Naive thymus-derived CD4-positive, alpha-beta T cell (primary cell): ENCODE measurements at places on chromosomes 2 and 18.
A peak's percentile ranks its signal among the peaks of the same experiment; 100 is the strongest.

GRCh38 chr18:11981543-11982366, 448 bp downstream of the IMPA2 start:
- peak overlapping the region; percentile 56 for H3K27ac ChIP-seq
- H3K4me1 ChIP-seq = peaks cover 5% of the 10 kb centered on the region
- H3K4me3 ChIP-seq = peak overlapping the region; percentile 69
- H3K27me3 ChIP-seq = no peaks in the 10 kb centered on the region

DNA sequence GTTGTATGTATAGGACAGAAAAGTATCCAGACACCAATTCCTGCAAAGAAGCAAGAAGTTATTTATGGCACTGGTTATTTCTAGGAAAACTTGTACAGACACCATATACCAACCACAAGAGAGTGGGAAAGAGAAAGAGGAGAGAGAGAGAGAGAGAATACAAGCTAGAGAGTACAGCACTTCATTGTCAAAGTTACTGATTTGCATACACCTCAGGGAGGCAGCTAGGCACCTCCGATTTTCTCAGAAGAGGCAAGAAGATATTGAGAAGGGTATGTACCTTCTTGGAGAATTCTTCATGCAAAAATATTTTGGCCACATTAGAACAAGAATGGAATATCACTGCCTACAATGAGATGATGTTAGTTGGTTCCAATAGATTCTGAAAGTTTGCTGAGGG, 333.9 kb upstream of the PIK3C3 start:
- no peaks in the 10 kb centered on the region for H3K36me3 ChIP-seq
- H3K27ac ChIP-seq = no peak overlapping the region
- no peak overlapping the region for H3K4me3 ChIP-seq
- DNase-seq = no peak
- no peaks in the 10 kb centered on the region for H3K27me3 ChIP-seq

GRCh38 chr2:35538796-35539195, 816.8 kb upstream of the CRIM1 start:
- H3K36me3 ChIP-seq = no peaks in the 10 kb centered on the region
- DNase-seq = no peak
- H3K4me1 ChIP-seq = no peaks in the 10 kb centered on the region

- H3K36me3 ChIP-seq = no peaks in the 10 kb centered on the region
- no peaks in the 10 kb centered on the region for H3K4me1 ChIP-seq
- H3K27ac ChIP-seq = no peak overlapping the region
- DNase-seq = no peak
- no peak overlapping the region for H3K4me3 ChIP-seq
These were observed 842.6 kb upstream of the SALL3 start for GRCh38 chr18:78136986-78137385.

GRCh38 chr18:10418836-10419235, 35.6 kb upstream of the APCDD1 start:
- H3K4me3 ChIP-seq = no peak overlapping the region
- DNase-seq = no peak
- no peaks in the 10 kb centered on the region for H3K36me3 ChIP-seq
- no peak overlapping the region for H3K27ac ChIP-seq
- H3K4me1 ChIP-seq = no peaks in the 10 kb centered on the region

DNA sequence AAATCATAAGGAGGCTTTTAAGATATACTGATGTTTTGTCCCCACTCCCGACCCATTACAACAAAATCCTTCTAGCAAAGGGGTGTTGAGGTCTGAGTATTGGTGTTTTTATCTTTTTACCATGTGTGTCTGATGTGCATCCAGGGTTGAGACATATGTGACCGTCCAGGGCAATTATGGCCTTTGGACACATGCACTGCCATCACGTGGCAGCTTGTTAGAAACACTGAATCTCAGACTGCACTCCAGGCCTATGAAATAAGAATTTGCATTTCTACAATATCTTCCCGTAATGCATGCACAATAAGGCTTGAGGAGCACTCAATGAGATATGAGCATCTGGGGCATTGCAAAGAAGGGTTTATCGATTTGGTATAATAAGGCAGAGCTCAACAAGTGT, 235.1 kb upstream of the ZNF804A start:
- H3K27me3 ChIP-seq = no peaks in the 10 kb centered on the region
- no peaks in the 10 kb centered on the region for H3K4me1 ChIP-seq
- no peak overlapping the region for H3K27ac ChIP-seq
- DNase-seq = no peak
- H3K4me3 ChIP-seq = no peak overlapping the region

DNA sequence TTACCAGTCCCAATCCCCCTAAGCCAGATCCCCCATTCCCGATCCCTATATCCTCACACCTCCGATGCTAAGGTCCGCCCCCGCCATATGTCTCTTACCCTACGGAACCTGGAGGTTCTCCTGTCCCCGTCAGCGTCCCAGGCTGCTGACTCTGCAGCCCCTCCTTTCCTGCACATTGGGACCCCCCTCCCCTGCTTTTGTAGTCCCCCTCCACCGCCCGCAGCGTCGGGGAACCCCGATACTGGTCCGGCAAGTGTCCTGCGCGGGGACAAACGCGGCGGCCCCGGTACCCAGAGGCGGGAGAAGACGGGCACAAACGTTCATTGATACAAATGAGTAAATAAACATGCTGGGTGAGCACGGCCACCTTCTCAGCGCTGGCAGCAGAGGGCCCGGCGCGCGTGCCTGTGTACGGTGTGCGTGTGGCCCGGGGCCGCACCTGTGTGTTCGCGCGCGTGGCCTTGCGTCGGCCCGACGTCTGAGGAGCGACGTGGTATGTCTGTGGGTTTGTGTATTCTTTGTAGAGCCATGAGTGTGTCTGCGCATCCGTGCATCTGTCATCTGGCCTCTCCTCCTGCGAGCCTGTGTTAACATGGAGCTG, 2.0 kb upstream of the CYP26B1 start:
- peaks cover 22% of the 10 kb centered on the region for H3K27me3 ChIP-seq
- peak overlapping the region; percentile 64 for H3K4me3 ChIP-seq
- DNase-seq = peak; percentile 22
- peaks cover 4% of the 10 kb centered on the region for H3K4me1 ChIP-seq

DNA sequence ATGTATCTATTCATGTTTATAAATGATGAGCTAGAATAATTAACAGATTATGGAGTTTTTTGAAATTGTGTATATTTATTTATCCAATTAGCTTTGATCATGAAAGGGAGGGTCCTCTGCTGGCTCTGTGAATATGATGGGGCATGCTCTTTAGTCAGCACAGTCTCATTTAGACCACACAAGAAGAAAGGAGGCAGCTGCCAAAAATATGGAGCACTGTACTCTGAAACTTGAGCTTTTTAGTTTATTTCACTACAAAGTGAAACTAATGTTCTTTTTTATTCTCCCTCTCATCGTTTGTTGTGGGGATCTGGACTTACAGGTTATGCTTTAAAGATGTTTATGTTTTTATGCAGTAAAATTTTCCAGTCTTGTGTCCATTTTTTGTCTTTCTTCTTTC, 266.9 kb upstream of the GULP1 start:
- no peaks in the 10 kb centered on the region for H3K4me1 ChIP-seq
- H3K4me3 ChIP-seq = no peak overlapping the region
- no peaks in the 10 kb centered on the region for H3K36me3 ChIP-seq
- H3K27me3 ChIP-seq = no peaks in the 10 kb centered on the region

GRCh38 chr2:144504218-144504641, 15.7 kb downstream of the ZEB2 start:
- H3K27me3 ChIP-seq = no peaks in the 10 kb centered on the region
- H3K4me1 ChIP-seq = peaks cover 34% of the 10 kb centered on the region
- no peaks in the 10 kb centered on the region for H3K36me3 ChIP-seq
- H3K27ac ChIP-seq = no peak overlapping the region
- no peak for DNase-seq

- H3K27me3 ChIP-seq = no peaks in the 10 kb centered on the region
- no peak overlapping the region for H3K4me3 ChIP-seq
- DNase-seq = no peak
- no peaks in the 10 kb centered on the region for H3K36me3 ChIP-seq
- H3K27ac ChIP-seq = no peak overlapping the region
These were observed 154.4 kb upstream of the PXDN start for GRCh38 chr2:1898461-1899395.

DNA sequence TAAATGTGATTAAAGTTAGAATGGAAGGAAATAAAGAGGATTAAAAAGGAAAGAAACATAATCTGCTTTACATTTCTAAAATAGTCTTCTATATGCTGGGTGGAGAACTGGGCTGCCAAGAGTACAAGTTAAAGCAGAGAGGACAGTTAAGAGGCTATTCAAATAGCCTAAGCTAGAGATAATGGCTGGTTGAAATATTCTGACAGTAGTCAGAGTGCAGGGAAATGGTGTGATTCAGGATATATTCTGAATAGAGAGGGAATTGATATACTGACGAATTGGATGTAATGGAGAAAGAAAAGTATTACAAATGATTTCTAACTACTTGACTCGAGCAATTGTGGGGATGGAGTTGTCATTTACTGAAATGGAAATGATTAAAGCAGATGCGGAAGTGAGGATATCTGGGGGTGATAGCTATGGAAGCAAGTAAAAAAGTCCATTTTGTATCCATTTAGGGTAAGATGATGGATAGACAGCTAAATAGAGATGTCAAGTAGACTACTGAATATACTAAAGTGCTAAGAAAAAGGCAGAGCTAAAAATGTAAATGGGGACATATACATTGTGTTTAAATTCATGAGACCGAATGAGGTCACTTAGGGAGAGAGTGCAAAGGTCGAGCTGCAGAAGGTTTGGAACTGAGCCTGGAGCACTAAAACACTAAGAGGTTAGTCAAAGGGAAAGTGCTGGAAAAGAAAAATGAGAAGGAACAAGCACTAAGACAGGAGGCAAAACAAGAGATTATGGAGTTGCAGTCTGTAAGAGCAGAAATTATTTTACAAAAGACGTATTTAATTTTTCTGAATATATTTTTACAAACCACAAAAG, 696.8 kb downstream of the LRRTM4 start:
- no peak overlapping the region for H3K4me3 ChIP-seq
- no peaks in the 10 kb centered on the region for H3K27me3 ChIP-seq
- no peak for DNase-seq
- H3K36me3 ChIP-seq = no peaks in the 10 kb centered on the region

GRCh38 chr2:139477618-139478017, 697.4 kb upstream of the NXPH2 start:
- no peaks in the 10 kb centered on the region for H3K27me3 ChIP-seq
- no peak for DNase-seq
- H3K27ac ChIP-seq = no peak overlapping the region
- H3K4me1 ChIP-seq = no peaks in the 10 kb centered on the region
- H3K36me3 ChIP-seq = no peaks in the 10 kb centered on the region
- no peak overlapping the region for H3K4me3 ChIP-seq

DNA sequence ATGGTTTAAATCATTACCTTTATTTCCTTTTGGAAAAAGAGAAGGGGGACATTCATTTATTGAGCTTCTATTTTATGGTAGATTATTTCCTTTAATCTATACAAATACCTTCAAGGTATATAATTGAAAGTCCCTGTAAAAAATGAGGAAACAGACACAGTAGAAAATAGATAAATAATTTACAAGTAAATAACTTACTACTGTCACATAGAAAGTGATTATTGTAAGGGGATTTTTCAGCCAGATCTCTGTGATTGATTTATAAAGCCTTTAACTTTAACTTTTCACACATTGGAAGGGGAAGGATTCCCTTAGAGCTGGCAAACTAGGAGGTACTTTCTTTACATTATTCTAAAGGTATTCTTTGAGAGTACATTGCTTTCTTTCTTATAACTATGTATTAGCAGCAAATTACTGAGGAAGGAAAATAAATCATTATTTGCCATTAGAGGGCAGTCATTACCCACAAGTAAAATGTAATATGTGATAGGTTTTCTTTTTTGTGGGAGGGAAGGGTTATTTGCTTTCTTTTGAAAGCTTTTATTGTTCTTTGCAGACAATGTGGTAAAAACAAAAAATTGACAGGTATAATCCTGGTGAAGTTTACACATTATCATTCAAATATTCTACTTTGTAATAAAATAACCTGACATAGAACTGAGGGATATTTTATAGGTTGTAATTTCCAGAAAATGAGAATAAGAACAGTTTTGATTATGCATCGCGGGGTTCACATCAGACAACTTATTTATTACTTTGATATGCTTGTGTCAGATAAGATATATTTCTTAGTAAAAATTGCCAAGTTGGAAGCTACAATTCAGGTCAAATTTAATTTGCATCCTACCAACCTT, 24.8 kb upstream of the RPE start:
- no peaks in the 10 kb centered on the region for H3K4me1 ChIP-seq
- H3K27me3 ChIP-seq = no peaks in the 10 kb centered on the region
- no peaks in the 10 kb centered on the region for H3K36me3 ChIP-seq
- no peak for DNase-seq

GRCh38 chr2:226995625-226996041, 159.8 kb downstream of the RHBDD1 start:
- no peaks in the 10 kb centered on the region for H3K27me3 ChIP-seq
- H3K27ac ChIP-seq = no peak overlapping the region
- no peak overlapping the region for H3K4me3 ChIP-seq
- DNase-seq = no peak

GRCh38 chr2:174247474-174248186, 702 bp downstream of the OLA1 start:
- peak overlapping the region; percentile 90 for H3K4me3 ChIP-seq
- peak overlapping the region; percentile 82 for H3K27ac ChIP-seq
- no peaks in the 10 kb centered on the region for H3K27me3 ChIP-seq

GRCh38 chr2:241116606-241117560, 14.8 kb upstream of the MTERF4 start:
- no peaks in the 10 kb centered on the region for H3K36me3 ChIP-seq
- no peaks in the 10 kb centered on the region for H3K27me3 ChIP-seq
- no peak overlapping the region for H3K27ac ChIP-seq

- peak; percentile 60 for DNase-seq
- H3K4me3 ChIP-seq = no peak overlapping the region
- H3K36me3 ChIP-seq = peaks cover 91% of the 10 kb centered on the region
These were observed 120.4 kb downstream of the RNF144A start for GRCh38 chr2:7037340-7038333.

GRCh38 chr18:57819119-57819518, 16.0 kb upstream of the ATP8B1 start:
- H3K27me3 ChIP-seq = no peaks in the 10 kb centered on the region
- H3K36me3 ChIP-seq = no peaks in the 10 kb centered on the region
- no peaks in the 10 kb centered on the region for H3K4me1 ChIP-seq
- no peak overlapping the region for H3K4me3 ChIP-seq
- no peak overlapping the region for H3K27ac ChIP-seq

DNA sequence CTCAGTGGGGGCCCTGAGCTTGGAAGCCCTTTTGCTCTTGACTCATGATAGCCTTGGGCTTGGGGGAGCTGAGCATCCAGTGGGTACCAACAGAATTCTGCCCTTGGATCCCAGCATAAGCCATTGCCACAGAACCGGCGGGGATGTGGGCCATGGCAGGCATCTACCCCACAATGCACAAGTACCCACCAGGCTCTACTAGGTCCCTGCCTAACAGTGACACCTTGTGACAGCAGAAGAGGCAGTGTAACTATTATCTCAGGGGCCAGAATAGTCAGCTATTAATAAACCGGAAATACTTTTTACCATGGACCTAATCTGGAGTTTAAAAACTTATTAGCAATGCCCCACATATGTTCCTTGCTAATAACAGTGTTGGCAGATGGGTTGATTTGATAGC, 397.2 kb downstream of the TMEM182 start:
- no peaks in the 10 kb centered on the region for H3K36me3 ChIP-seq
- DNase-seq = no peak
- H3K4me1 ChIP-seq = no peaks in the 10 kb centered on the region
- no peaks in the 10 kb centered on the region for H3K27me3 ChIP-seq

- no peak for DNase-seq
- no peaks in the 10 kb centered on the region for H3K36me3 ChIP-seq
- H3K4me1 ChIP-seq = no peaks in the 10 kb centered on the region
- no peak overlapping the region for H3K27ac ChIP-seq
- no peak overlapping the region for H3K4me3 ChIP-seq
- H3K27me3 ChIP-seq = no peaks in the 10 kb centered on the region
These were observed 166.8 kb downstream of the DCDC2C start for GRCh38 chr2:3870222-3870621.

- H3K4me3 ChIP-seq = no peak overlapping the region
- no peaks in the 10 kb centered on the region for H3K36me3 ChIP-seq
- DNase-seq = no peak
- no peaks in the 10 kb centered on the region for H3K27me3 ChIP-seq
- H3K4me1 ChIP-seq = no peaks in the 10 kb centered on the region
- no peak overlapping the region for H3K27ac ChIP-seq
These were observed 1.6 kb downstream of the SH3BP4 start for GRCh38 chr2:234953116-234954031.
